ENCODE measurements at places on chromosomes 3 and 15.

DNA sequence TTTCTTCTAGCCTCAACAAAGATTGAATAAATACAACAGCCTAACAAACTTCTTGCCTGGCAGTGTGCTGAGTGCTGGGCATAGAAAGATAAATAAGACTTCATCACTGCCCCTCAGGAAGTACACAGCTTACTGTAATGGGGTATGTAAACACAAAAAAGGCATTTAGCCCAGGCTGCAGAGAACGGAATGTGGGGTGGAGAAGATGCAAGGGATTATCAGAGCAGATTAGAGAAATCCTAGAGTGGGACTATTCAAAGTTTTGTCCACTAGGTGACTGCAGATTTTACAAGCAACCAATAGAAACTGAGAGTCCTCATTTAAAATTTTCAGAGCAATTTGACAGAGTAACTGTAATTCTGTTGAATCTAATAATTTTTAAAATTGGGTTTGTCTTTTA is 35.4 kb upstream of the TSC22D2 start:
- DNase-seq: no peak

DNA sequence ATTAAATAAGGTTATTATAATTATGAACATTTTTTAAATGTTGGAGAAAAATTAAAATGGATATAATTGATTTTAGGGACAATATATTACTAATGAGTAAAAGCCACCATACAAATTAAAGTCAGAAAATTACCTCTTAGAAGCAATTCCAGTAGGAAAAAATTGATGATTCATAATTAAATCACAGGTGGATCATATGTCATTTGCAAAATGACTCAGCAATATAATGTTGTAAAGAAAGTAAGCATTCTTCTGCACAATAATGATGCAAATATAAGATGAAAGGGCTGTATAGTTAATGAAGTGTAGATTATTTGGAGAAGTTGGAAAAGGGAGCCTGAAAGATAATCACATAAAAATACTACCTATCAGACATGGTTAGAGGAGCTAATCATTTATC is 25.8 kb downstream of the ZPLD1 start:
- no peak for DNase-seq

DNA sequence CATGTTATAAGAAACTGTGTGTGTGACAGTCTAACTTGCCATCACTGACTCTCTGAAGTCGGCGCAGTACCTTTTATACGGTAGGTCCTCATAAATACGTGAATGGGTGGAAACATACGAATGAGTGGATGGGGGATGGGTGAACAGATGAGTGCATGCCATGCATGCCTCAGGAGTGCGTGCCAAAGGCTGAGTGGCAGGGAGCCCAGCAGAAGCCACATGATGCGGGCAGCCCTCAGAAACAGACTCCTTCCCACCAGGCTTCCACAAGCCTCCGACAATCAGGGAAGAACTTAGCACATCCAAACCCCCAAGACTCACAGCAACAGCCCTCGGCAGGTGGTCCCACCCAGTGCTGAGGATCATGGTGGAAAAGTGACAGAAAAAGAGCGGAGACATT is 16.7 kb downstream of the HCN4 start:
- DNase-seq: no peak

GRCh38 chr3:77283108-77283507 is 243.2 kb downstream of the ROBO2 start:
- DNase-seq: no peak

- DNase-seq: no peak
Measured at GRCh38 chr3:197550489-197550888, 5.3 kb downstream of the BDH1 start.

DNA sequence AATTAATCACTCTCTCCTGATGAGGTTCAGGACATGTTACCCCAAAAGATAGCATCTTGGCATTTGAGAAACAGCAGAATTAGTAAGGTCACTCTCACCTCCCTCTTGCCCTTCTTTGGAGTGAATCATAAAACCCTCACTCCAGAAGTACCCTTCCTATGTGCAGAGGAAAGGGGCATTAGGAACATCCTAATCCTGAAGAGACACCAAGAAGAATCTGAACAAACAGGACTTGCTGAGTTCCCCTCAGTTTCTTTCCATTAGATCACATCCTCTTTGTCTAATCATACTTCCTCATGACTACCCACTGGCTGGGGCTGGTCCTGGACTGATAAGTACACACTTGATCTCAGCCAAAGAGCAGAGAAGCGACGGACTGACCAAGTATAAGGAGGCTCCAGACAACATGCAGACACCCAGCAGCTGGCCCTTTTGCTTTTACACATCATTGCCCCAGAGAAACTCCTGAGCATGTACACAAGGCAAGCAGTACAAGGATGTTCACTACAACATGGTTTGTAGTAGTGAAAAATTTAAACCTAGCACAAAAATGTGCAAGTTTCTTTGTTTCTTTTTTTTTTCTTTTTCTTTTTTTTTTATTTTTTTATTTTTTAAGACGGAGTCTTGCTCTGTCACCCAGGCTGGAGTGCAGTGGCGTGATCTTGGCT is 15.0 kb upstream of the TM6SF1 start:
- DNase-seq: no peak

- DNase-seq: peak; percentile 32
Measured at GRCh38 chr15:37586976-37587375, 347.5 kb upstream of the TMCO5A start.

DNA sequence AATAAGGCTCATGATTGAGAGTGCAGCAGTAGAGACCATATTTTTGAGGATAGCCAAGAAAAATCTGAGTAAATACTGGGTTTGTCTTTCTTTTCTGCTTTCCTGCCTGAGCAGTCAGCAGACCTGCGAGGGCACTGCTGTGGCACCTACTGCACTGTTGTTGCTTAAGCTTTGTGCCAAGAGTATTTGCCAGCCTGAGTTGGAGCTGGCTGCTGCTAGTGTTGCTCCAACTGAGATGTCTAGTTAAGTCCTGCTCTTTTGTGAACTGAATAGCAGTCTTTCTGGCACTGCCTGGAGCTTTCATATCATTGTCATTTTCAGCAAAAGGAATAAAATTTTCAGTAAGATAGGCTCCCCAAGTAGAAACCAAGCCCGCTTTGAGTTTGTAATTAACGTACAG is 214.5 kb upstream of the P2RY1 start:
- DNase-seq: no peak

- no peak for DNase-seq
Measured at GRCh38 chr3:173846584-173846983, 449.0 kb downstream of the NLGN1 start.

DNA sequence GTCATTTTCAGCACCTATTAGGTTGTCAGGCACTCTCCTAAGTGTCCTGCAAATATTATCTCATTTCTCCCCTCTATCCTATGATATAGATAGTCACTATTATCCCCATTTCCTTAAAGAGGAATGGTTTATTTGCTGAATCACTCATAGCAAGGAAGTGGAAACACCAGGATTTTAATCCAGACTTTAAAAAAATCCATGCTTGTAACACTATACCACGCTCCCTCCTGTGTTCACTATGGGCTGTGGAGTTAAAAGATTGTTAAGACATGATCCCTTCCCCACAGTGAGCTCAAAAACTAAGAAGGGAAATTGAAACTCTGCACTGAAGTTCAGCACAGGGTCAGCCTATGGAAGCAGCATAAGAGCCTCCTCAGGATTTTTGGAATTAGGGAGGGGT is 60.2 kb downstream of the TMEM39A start:
- no peak for DNase-seq

DNA sequence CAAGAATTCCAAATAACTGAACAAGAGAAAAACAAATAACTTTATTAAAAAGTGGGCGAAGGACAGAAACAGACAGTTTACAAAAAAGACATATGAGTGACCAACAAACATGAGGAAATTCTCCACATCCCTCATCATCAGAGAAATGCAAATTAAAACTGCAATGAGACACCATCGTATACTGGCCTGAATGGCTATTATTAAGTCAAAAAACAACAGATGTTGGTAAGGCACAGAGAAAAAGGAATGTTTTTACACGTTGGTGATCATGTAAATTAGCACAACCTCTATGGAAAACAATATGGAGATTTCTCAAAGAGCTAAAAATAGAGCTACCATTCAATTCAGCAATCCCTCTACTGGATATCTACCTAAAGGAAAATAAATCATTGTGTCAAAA is 1260.4 kb upstream of the ALCAM start:
- DNase-seq: no peak

- no peak for DNase-seq
Measured at GRCh38 chr15:57528940-57529565, 62.7 kb upstream of the MYZAP start.

GRCh38 chr3:20060974-20061685 is 20.9 kb downstream of the KAT2B start:
- DNase-seq: no peak

- DNase-seq: no peak
Measured at GRCh38 chr3:73072634-73073033, 11.2 kb downstream of the EBLN2 start.

GRCh38 chr3:14238356-14238755 is 59.7 kb downstream of the LSM3 start:
- no peak for DNase-seq

Measured in HFF-Myc (cell line).